Muscle of arm (tissue), 14 donors: ENCODE measurements at places on chromosomes 3 and 15. TPM values are rescaled to one million over a fixed set of nuclear protein-coding genes. Genes with fewer than 3 reads are reported as not detected.

GRCh38 chr3:113626503-113627371, 69.7 kb downstream of the USF3 start:
- peak; percentile 57 for DNase-seq

Gene MCF2L2
- 0.57 TPM for polyA plus RNA-seq

DNA sequence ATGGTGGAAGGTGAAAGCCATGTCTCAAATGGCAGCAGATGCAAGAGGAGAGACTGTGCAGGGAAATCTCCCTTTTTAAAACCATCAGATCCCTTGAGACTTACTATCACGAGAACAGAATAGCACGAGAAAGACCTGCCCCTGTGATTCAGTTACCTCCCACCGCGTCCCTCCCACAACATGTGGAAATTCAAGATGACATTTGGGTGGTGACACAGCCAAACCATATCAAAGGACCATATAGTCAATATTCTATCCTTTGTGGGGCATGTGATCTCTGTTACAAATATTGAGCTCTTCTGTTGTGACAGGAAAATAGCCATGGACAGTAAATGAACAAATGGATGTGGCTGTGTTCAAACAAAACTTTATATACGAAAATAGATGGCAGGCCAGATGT, 77.2 kb upstream of the ACKR4 start:
- DNase-seq: no peak

Gene SKOR1
- 0.65 TPM for polyA plus RNA-seq

- DNase-seq: no peak
Observed at GRCh38 chr15:79903626-79904025, 6.8 kb upstream of the MTHFS start.

DNA sequence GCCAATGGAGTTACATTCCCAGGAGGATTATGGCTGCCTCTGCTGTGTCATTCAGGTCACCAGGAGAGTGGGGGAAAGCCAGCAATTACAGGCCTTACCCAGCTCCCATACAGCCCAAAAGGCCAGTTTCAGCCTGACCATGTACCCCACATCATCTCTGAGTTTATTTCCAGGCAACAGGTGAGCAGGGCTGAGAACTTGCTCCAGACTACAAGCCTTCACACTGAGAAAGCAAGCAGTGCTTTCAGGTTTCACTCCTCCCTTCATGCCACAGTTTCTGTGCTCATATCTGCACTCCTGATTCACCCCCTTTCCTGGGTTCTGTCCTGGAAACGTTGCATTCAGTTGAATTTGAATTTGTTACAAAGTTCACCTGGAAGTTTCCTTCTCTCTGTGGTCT, 68.1 kb upstream of the ABI3BP start:
- DNase-seq: no peak

- no peak for DNase-seq
Observed at GRCh38 chr3:156892701-156893100, 66.5 kb downstream of the LEKR1 start.

DNA sequence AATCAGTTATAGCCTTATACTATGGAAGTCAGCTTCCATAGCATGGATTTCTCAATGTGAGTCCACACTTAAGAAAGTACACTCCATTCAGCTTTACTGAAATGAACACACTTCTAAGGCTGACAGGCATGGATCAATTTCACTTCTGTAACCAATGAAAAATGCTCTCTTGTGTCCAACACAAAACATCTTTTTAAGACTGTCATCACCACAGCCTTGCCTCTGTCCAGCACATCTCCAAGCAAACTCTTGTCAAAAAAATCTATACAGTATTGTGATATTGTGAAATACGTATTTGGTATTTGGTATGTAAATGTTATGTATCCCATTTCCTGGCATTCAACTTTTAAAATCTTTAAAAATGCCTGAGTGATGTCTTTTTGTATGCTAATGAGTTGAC, 208.7 kb downstream of the RAP2B start:
- DNase-seq: no peak

DNA sequence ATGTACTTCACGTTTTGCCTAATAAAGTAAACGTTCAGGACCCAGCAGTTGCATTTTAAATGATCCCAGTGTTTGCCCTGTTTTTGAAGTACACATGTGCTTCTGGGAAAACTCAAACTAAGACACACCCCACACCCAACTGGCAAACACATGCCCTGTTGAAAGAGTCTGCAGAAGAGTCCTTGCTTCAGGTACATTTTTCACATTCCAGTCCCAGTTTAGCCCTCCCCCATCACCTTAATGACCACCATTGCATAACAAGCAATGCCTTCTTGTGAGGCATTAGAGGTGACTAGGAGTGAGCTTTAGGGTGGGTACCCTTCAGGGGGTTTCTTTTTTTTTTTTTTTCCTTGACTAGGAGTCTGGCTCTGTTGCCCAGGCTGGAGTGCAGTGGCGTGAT, 322.3 kb downstream of the CNTN4 start:
- no peak for DNase-seq

- no peak for DNase-seq
Observed at GRCh38 chr3:189677667-189678066, 46.5 kb downstream of the TP63 start.

DNA sequence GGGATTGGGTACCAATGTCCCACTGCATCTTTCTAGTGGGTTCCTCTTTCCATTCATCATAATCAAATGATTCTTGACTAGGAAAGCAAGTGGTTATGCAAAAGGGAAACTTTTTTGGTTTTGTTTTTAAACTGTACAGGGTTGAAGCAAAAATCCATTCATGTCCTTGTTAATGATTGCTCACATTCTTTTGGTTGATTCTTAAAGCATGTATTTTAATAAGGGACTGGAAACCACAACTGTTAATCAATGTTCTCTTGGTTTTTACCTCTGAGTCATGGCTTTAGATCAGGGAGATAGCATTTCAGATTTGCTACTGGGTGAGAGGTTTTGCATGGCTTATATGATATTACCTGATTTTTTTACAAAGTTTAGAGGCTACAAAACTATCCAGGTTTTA, 371.7 kb upstream of the RGMA start:
- DNase-seq: no peak

DNA sequence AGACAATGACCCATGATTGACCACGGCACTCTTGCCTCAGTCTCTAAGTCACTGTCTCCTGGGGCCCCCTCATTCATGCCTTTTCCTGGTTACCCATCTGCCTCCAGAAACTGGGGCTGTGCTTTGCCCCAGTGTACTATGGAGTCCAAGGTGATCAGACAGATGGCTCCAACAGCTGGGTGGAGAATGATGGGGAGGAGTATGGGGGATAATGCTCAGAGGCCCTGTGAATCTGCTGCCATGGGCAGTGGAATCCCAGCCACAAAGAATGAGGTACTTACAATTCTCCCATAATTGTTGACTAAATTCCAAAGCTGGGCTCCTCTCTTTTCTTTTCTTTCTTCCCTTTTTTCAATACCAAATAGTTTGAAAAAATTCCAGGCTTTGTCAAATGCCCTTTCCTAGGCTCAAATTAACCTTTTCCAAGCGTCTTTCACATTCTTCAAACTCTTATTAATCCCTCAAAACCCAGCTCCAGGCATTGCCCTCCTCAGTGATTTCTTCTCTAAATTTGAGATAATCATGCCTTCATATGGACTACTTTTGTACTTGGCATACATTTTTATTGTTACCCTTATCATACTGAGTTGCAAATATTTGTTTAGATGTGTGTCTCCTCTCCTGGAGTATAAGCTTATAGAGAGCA, 148.5 kb upstream of the ICE2 start:
- DNase-seq: no peak
